ENCODE measurements at places on chromosomes 7 and 10. TPM values are rescaled to one million over a fixed set of nuclear protein-coding genes. Genes with fewer than 3 reads are reported as not detected.

Gene RBM20
- total RNA-seq, result 0.32 TPM

Gene NACAD
- 2.6 TPM for total RNA-seq

Gene SYCE1
- 1.6 TPM for total RNA-seq

Gene BAIAP2L1
- total RNA-seq, result 9.1 TPM

Gene PRTFDC1
- total RNA-seq, result 14.8 TPM

Gene JCAD
- total RNA-seq, result 18.7 TPM

Gene NEUROD6
- total RNA-seq, result not detected

Gene NUP42
- total RNA-seq, result 18.0 TPM

Gene MAT1A
- total RNA-seq, result not detected

Gene IQUB
- 0.43 TPM for total RNA-seq

Gene PPIF
- 42.7 TPM for total RNA-seq

Gene H2BK1
- total RNA-seq, result not detected

Gene LOXL4
- total RNA-seq, result 68.3 TPM

Gene MYO1G
- total RNA-seq, result under 0.01 TPM

Gene SPDYE2B
- total RNA-seq, result not detected

Gene PPP1R3C
- total RNA-seq, result 109 TPM

Gene GNGT1
- not detected for total RNA-seq

Gene PRPS1L1
- total RNA-seq, result not detected

Gene DDC
- total RNA-seq, result not detected

Gene ASAH2
- 1.6 TPM for total RNA-seq

Gene SFTPD
- total RNA-seq, result not detected

Gene HOXA3
- 11.7 TPM for total RNA-seq

Gene ASIC3
- under 0.01 TPM for total RNA-seq

Gene PTPN20
- total RNA-seq, result under 0.01 TPM

Gene POLR2J2
- 4.8 TPM for total RNA-seq

Gene NPTX2
- 0.43 TPM for total RNA-seq

Gene RET
- total RNA-seq, result 0.43 TPM

Gene HIBADH
- total RNA-seq, result 36.4 TPM

Gene RUFY2
- total RNA-seq, result 32.8 TPM

Gene ZCWPW1
- 0.43 TPM for total RNA-seq

Gene CCDC146
- total RNA-seq, result 1.7 TPM
